Stimulated activated CD8-positive, alpha-beta memory T cell treated with anti-CD3 and anti-CD28 coated beads, Interleukin-2, amount 100 ng/mL, for 48 hours (primary cell): ENCODE measurements at places on chromosomes 16 and 17.

DNA sequence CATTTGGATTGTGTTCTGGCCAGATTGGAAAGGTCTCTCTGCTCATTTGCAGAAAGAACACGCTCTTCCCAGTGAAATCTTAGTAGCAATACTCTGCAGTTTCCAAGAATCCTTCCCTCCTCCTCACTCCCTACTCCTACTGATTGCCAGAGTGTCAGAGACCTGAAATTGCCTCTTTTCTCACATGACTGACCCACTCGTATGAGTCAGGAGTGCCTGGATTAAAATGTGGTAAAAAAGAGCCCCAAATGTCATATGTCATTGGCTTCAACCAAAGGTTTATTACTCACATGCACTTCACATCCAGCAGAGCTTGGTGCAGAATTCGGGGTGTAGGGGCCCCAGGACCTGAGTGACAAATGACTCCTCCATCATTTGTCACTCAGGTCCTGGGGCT, 39.7 kb upstream of the IRX3 start:
- no peak for DNase-seq

- DNase-seq = no peak
These were observed 71.8 kb upstream of the ZNF469 start for GRCh38 chr16:88310796-88311605.

GRCh38 chr16:84406006-84406963, 37.9 kb downstream of the ATP2C2 start:
- DNase-seq = no peak

- no peak for DNase-seq
These were observed 211.6 kb downstream of the WWOX start for GRCh38 chr16:78310990-78311561.
